K562 (cell line): ENCODE measurements at places on chromosomes 4 and X. TPM values are rescaled to one million over a fixed set of nuclear protein-coding genes. Genes with fewer than 3 reads are reported as not detected.
A peak's percentile ranks its signal among the peaks of the same experiment; 100 is the strongest.

Gene DCLK2
- total RNA-seq: 0.07 TPM in 1 of 2 replicates, not detected in the other

- no peak for DNase-seq
Observed at GRCh38 chr4:21628916-21629610, 319.5 kb downstream of the KCNIP4 start.

DNA sequence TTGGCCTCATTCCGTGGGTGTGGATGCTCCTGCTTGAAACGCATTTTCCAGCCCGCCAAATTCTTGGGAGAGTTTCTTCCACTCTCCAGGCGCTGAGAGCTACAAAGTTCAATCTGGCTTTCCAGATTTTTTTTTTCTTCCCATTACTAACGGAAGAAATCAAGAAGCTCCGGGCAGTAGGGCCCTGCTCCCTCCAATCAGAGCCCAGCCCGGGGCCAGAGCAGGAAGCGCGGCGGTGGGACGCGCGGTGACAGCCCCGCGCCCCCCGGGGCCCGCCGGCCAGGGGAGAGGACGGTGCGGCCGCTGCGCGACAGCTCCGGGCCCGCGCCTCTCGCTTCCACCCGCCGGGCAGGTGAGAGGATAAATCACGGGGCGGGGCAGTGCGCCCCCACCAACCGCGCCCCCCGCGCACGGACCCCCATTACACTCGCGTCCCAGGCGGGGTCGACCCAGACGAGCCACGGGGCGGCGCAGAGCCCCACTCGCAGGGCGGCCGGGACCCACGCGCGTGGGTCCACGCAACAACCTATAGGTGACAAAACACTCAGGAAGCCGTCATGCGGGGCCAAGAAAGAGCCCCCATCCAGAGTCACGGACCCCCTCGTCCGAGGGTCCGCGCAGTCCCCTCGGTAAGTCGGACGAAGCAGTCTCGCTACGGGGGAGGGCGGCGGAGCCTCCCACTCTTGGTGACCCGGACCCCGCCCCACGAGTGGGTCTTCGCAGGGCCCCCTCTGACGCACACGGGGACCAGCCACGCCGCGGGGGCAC, 868 bp downstream of the AFAP1 start:
- no peak for DNase-seq

- no peak for DNase-seq
Observed at GRCh38 chrX:40644821-40645358, 2.5 kb downstream of the CXorf38 start.

Gene SPANXN4
- total RNA-seq: not detected in 2 replicates

Gene MAGEC2
- 56.9 and 57.4 TPM in 2 replicates for total RNA-seq

DNA sequence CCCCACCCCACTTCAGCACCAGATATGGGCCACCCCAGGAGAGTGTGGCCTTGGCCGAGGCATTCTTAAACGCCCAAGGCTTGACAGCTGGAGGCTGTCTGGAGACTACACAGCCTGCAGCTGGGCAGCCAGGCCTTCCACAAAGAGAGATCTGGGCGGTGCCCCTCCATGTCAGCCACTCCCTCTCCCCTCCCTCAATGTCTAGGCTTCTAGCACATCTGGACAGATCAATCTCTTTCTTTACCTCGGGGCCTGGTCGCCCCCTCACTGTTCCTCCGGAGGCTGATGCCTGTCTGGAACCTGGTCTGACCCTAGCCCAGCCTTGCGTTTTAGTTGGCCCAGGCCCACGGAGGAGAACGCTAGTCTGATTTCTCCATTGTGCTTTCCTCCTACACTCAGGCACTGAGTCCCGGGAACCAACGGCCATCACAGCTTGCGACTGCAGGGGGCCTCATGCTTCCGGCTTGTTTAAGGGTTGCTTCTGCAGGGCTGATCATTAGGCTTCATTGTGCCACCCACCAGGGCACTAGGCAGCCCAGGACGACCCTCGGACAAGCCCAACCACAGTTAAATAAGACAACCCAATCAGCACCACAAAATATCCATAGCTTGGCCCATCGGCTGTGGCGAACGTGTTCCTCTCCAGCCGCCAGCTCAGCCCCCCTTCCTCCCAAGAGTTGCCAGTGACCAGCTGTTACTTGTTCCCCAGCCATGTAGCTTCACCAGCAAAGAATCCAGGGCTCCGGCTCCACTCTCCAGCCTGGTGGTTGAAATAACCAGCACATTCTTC, 200.6 kb downstream of the BCOR start:
- no peak for DNase-seq

Gene GLOD5
- total RNA-seq: 1.4 and 1.9 TPM in 2 replicates

- DNase-seq: no peak
Observed at GRCh38 chr4:129676934-129677333, 581.0 kb downstream of the C4orf33 start.

DNA sequence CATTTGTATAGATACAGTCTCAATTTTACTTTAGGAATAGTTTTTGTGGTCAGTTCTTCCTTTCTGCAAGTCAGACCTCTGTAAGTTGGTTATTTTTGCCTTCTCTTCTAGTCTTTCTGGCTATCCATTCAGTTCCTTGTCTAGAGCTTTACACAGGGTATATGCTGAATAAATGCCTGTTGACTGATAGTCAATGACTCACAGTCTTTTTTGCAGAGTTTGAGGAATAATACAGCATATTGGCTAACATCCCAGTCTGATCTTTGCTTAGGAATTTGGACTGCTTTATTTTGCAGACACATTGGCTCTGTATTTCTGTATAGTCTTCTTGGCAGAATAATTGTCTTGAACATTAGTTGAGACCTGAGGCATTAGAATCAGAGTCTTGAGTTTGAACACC, 132.4 kb downstream of the MAGEC1 start:
- no peak for DNase-seq

Gene CT45A6
- not detected in 2 replicates for total RNA-seq

Gene CYLC1
- not detected in 2 replicates for total RNA-seq

- no peak for DNase-seq
Observed at GRCh38 chrX:66675541-66675940, 36.7 kb upstream of the EDA2R start.

- DNase-seq: no peak
Observed at GRCh38 chr4:3423952-3424351, 17.8 kb upstream of the HGFAC start.

Gene GPR34
- not detected in 2 replicates for total RNA-seq

Gene DCAF12L1
- total RNA-seq: not detected in 2 replicates

DNA sequence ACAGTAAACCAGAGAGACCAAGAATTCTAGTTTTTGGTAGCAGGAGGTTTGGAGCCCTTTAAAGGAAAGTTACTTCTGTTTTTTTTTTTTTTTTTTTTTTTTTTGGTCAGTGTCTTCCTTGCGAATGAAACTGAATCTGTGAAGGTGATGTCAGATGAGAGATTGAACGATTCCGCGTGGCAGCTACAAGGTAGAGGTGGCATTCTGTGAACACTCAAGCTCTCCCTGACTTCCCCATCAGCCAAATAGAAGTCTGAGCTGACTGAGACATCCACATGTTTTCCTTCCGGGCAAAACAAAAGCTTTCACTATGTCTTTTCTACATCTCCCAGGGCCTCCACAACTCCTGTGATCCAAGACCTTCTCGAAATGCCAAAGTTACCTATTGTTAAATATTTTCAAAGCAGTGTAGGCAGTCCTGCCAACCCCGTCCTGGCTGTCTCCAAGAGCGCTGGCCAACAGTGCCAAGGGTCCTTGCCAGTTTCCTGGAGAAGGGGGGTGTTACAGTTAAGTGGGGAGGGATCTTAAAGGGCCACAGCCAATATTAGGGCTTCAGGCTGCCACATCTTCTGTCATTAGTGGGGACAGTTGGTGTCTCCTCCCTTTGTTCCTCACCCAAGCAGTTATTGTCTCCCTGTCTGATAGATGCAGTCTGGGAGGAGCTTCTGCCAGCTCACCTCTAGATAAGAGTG, 102.9 kb upstream of the SLC34A2 start:
- no peak for DNase-seq

GRCh38 chrX:146243041-146243440, 425.4 kb downstream of the SLITRK2 start:
- no peak for DNase-seq

Gene MMRN1
- 0.02 and 0.04 TPM in 2 replicates for total RNA-seq

GRCh38 chrX:27608671-27609070, 18.5 kb downstream of the DCAF8L2 start:
- no peak for DNase-seq

Gene OTC
- not detected in 2 replicates for total RNA-seq

DNA sequence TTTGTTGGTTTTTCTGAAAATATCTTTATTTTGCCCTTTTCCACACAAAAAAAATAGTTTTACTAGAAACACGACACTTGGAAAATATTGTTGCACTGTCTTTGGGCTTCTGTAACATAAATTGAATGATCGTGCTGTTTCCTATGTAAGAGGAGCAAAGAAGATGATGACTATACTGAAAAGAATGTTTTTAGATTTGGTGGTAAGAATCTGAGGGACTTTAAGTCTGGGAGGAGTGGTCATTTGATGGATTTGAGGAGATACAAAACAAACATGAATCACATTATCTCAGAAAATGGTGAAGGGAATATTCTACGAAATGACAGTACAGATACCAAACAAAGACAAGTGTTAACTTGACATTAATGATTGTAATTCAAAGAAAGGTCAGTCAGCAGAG, 328.8 kb downstream of the ADAM29 start:
- no peak for DNase-seq

Gene NEIL3
- total RNA-seq: 12.9 and 14.4 TPM in 2 replicates

DNA sequence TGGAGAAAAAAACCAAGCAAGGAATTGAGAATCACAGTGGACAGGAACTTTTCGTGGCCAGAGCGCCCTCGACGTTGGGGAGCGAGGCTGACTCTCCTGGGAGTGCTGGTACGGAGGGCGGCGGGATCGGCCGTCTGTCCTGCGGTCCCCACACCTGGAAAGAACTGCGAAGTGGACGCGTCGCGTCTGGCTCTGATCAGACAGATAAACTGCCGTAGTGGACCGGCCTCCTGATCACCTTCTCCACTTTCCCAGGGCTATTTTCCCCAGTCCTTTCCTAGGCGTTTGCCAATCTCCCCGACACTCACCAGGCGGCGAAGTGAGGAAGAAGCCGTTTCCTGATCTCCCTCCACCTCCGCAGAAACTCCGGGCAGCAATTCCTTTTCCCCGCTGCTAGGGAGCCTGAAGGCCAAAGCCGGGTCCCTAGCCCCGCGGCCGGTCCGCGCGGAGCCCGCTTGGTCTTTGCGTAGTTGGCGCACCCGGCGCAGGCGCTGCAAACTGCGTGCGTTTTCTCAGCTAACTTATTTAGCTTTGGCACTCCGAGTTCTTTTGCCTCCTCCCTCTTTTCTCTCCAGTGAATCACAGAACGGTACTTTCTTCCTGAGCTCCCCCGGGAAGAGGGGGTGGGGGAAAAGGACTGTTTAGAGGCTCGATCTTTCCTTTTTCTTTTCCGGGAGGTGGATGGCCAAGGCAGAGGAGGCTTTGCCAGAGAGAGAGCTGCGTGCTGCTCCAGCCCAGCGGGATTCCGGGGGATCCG, at the start of gene ARSJ:
ARSJ (minus strand) TSS at position 500 of the 757 bp plus-strand sequence. CDS start 813 bp downstream, outside the sequence.
- DNase-seq: no peak

DNA sequence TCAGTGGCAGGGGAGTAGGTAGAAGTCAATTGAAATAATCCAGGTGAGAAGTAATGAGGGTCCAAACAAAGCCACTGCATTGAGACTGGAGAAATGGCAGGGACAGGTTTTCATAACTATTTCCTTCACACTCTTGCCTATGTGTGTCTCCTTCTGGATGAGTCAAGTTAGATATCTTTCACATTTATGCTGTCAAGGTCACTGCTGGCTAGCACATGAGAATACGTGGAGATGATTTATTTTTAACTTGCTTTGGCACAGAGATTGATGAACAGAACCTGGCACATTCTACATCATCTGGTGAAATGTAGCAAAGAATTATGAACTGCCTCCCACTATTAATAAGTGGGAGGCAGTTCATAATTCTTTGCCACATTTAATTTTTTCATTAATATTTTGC, 66.7 kb upstream of the BOD1L1 start:
- DNase-seq: no peak

Gene CAPN6
- not detected in 2 replicates for total RNA-seq

- DNase-seq: no peak
Observed at GRCh38 chrX:132373610-132374009, 115.2 kb downstream of the MBNL3 start.

- DNase-seq: no peak
Observed at GRCh38 chrX:136936183-136936549, 55.6 kb upstream of the RBMX start.

- DNase-seq: no peak
Observed at GRCh38 chr4:89071311-89071710, 14.3 kb upstream of the FAM13A start.

DNA sequence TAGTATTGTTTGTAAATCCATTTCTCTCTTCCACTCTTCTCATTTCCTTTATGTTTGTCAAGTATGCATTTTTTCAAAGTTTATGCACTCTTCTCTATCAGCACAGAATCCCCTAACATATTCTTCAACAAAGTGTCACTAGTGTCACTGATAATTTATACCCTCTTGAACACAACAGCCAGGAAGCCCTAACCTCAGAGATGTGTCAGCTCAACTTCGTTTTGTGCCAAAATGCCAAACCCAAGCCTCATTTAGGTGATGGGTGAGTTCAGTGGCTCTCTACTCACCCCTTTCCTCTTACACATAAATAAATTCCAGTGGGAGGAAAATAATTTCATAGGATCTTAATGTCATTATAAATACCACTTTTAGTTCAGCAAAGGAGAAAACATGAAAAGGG, 22.4 kb upstream of the P2RY10 start:
- no peak for DNase-seq

- no peak for DNase-seq
Observed at GRCh38 chr4:123216543-123216942, 180.1 kb upstream of the SPRY1 start.

Gene GPR50
- 0.11 TPM in 1 of 2 replicates, not detected in the other for total RNA-seq

GRCh38 chr4:41111791-41112190, 102.6 kb downstream of the APBB2 start:
- DNase-seq: no peak

Gene SLC9B1
- 0.42 and 0.78 TPM in 2 replicates for total RNA-seq

GRCh38 chrX:155061760-155062159, 9.2 kb downstream of the CMC4 start:
- DNase-seq: no peak

Gene MUC7
- total RNA-seq: not detected in 2 replicates

- no peak for DNase-seq
Observed at GRCh38 chr4:182093431-182093831, 149.8 kb upstream of the TENM3 start.

Gene CDX4
- not detected in 2 replicates for total RNA-seq

- DNase-seq: no peak
Observed at GRCh38 chr4:173057901-173058300, 110.7 kb upstream of the GALNT7 start.

- no peak for DNase-seq
Observed at GRCh38 chr4:107643021-107643420, 77.0 kb downstream of the PAPSS1 start.

Gene SHROOM3
- 0.07 and 0.22 TPM in 2 replicates for total RNA-seq

GRCh38 chr4:76198411-76199237, 15.0 kb downstream of the SCARB2 start:
- peak; percentile 70 for DNase-seq

DNA sequence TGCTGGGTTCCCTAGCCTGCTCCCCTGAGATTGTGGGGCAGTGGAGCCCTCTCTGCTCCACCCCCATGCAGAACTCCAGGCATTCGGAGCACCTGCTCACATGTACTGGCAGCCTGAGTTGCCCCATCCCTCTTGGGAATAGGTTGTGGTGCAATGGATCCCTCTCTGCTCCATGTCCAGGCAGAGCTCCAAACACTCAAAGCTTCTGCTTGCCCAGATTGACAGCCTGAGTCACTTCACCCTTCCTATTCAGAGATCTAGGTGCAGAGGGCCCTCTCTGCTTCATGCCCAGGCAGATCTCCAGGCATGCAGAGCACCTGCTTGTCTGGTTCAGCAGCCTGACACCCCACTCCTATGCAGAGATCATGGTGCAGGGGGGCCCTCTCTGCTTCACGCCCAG, 18.6 kb upstream of the TEX13B start:
- DNase-seq: no peak

- no peak for DNase-seq
Observed at GRCh38 chr4:142846729-142847596, 862 bp upstream of the INPP4B start.

Gene MAGEA2
- 23.5 and 27.5 TPM in 2 replicates for total RNA-seq

Gene RPS6KA6
- total RNA-seq: 0.11 TPM in 1 of 2 replicates, not detected in the other
